Midbrain (tissue), 1 donor: ENCODE measurements at places on chromosomes 12 and 14.

DNA sequence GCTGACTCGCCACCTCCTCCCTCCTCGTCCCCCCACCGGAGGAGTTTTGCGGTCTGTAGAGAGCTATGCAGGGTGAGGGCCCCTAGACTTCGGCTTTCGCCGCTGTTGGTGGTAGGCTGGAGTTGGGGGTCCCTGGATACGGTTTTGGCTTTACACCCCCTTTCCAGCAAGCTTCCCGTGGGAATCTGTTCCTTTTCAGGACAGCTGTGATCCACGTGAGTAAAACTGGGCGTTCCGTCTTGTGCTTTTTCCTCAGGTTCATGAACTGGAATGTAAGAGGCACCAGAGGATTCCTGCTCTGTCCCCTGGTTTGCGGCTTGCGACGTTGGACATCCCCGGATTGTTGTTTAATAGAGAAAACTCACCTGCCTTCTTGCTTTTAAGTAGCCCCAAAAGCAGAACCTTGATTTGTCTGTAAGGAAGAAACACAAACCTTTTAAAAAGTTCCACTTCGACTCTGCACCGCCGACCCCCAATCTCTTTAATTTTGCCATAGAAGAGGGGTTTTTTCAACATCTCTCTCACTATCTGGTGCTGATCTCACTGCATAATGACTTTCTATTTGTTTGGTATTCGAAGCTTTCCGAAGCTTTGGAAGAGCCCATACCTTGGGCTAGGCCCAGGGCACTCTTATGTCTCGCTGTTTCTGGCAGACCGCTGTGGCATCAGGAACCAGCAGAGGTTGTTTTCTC is 490 bp downstream of the PRORP start:
- DNase-seq, result no peak

GRCh38 chr12:50508414-50508813 is 3.6 kb downstream of the DIP2B start:
- DNase-seq, result no peak

- no peak for DNase-seq
Measured at GRCh38 chr12:114726092-114726710, 42.2 kb upstream of the TBX3 start.

- DNase-seq, result no peak
Measured at GRCh38 chr14:37139710-37140109, 32.7 kb downstream of the SLC25A21 start.

DNA sequence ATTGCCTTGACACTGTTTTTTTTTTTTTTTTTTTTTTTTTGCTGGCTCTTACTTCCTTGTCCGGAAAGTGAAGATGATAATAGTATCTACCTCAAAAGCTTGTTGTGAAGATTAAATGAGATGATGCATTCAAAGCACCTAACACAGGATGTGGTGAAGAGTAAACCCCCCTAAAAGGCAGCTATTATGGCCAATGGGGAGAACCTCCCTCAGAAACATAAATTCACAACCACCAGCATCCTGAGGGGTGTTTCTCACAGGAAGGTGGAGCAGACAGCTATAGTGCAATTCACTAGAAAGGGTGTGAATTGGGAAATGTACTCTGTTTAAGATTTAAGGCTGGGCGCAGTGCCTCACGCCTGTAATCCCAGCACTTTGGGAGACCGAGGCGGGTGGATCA is 85.4 kb upstream of the CRY1 start:
- no peak for DNase-seq

- no peak for DNase-seq
Measured at GRCh38 chr12:106941481-106942156, 14.1 kb upstream of the TMEM263 start.

DNA sequence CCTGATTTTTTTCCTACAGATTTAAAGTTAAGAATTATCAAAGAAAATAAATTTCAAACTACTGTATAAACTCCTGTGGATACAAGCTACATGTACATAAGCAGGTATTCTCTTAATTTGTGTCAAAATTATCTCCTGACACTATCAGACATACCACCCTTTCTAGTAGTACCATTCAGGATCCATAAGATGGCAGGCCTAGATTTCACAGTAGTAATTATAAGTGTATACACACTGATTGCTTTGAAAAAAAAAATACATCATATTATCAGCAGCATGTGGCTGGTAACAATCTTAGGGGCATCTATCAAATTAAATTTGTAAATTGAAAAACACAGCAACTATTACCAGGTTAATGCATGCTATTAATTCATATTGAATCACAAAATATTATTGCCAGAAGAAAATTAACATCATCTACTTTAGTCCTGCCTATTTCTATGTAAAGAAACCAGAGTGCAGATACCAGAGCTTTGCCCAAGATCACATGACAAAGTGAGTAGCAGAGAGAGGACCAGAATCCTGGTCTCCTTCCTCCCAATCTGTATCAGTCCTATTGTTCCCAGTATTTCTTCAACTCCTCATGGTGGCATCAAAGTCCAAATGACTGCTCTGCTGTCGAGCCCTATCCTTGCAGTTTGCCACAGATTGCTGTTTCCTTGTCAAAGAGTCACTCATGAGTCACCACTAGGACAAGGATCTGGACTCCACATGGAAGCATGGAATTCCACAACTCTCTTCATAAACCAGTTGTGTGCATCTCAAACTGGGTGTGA is 27.7 kb upstream of the CALM1 start:
- DNase-seq, result peak; percentile 62

DNA sequence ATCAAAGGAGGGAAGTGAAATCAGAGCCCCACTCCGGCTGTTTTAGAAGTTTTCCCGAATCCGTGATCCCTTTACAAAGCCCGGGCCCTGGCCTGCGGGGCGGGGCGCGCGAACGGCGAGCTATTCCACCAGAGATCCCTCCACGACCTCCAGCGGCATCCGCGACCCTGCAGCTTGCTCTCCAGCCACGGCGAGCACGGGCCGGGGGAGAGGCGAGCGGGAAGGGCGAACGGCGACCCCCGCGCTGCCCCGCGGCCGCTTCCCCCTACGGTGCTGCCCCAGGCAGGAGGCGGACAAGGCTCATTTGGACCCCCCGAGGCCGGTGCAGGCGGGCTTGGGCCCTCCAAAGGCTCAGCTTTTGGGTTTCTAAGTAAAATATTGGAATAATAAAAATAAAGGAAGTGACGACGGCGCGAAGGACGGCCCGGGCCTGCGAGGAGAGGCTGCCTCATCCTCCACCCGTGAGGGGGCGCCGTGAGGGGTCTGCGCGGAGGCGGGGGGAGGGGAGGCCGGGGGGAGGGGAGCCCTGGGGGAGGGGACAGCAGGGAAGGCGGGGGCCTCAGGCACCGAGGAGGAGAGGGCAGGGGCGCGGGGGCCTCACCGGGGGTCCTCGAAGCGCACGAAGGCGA is 613 bp downstream of the SRSF9 start:
- peak; percentile 57 for DNase-seq

DNA sequence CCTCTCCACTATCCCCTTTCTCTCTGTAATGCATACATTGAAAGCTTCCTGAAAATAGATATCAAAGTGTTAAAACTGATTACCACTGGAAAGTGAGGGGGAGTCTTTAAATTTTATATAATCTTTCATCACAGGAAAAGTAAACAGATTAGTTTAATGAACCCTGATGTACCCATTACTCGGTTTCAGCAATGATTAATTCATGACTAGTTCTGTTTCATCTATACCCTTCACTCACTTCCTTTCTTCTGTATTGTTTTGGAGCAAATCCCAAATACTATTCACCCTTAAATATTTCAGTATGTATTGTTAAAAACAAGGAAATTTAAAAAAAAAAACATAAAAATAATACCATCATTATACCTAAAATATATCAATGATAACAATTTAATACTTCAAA is 67.3 kb upstream of the TMCC3 start:
- DNase-seq, result no peak

DNA sequence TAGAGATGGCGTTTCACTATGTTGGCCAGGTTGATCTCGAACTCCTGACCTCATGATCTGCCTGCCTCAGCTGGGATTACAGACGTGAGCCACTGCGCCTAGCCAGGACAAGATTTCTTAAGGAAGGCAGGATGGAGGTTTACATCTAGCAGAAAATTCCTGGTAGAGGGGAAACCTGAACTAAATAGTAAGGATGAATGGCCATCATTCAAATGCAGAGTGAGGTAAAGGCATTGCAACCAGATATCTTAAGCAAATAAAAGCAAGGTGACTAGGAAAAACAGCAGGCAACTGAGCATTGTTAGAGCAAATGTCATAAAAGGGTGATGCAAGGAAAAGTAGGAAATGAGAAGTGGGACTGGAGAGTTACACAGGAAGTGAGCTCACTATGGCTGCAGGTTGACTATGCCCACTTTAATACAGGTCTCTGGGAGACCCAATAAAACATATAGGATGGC is 133.0 kb downstream of the SOX5 start:
- no peak for DNase-seq

GRCh38 chr12:56758728-56759262 is 4.3 kb upstream of the HSD17B6 start:
- DNase-seq, result no peak

DNA sequence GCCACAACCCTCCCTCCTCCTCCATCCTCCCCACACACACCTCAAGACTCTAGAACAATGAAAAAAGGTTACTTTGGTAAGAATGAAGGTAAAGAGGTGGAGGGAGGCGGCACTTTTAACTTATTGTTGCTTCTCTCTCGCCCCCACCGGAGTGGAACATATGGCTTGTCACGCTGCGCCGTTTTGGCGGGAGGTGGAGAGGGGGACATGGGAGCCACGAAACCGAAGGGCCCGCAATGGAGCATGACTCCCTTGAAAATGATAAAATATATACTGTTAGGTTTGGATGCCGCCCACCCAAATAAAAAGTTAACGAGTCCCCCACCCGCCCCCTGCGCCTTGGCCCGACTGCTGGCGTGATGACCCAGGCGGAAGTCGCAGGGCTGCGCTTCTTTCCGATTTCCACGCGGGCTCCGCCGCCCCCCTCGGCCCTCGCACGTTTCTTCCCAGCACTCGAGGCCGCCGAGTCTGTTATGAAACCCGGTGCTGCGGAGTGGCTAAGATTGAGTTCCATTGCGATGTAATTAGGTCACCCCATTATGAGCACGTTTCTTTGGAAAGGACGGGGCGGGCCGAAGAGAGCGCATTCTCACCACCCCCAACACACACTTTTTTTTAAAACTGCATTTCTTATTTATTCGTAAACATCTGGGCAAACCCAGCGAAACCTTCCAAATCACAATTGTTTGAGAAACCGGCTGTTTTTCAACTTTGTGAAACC is 1.4 kb upstream of the ZFP36L1 start:
- DNase-seq, result no peak

DNA sequence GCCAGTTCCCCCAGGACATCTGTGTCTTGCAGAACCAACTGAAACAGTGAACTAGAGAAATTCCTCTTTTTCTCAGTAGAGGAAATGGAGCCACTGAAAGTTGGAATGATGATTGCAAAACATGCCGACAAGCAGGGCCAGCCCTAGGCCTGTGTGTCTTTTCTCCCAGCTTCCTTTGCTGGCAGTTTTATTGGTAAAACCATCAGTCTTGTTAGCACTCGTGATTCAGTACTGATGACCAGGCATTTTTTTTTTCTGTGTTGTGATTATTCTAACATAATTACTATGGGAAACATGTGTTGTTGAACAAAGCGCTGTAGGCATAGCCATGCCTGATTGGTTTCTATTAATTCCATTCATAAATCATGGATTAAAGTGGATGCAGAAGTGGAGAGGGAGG is 620.7 kb downstream of the AACS start:
- no peak for DNase-seq

GRCh38 chr12:52311285-52311648 is 9.9 kb downstream of the KRT83 start:
- no peak for DNase-seq

DNA sequence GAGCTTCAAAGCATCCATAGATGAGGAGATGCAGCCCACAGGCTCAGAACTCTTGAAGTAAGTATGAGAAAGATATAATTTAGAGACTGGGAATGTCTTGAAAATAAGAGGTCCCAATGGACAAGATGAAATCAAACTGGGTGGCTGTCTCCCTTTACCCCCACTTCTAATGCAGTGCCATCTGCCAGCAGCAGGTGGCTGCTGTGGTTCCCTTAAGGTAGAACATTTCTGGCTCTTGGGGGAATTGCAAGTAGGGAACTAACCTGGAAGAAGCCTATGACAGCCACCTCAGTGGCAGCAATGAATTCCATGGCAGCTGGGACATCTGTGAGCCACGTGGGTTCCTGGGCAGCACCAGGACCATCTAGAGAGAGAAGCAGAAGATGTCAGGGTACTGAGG is 648 bp downstream of the ERP27 start:
- no peak for DNase-seq

DNA sequence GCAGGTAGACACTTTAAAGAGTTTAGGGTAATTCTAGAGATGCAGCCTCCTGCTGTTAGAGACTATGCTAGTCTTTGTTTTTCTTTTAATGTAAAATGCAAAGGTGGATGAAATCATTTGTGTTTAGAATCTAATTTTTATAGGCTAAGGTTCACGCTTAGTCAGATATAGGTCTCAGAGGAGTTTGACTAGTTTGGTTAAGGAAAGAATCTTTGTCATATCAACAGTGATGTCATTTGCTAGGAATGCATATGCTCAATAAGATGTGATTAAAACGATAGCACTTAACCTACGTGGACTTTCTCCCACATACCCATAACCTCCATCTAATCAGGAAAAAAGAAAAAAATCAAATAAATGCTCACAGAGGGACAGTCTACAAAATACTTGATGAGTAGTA is 859.3 kb upstream of the ATXN7L3B start:
- DNase-seq, result no peak

- DNase-seq, result no peak
Measured at GRCh38 chr14:28243600-28243999, 523.0 kb upstream of the FOXG1 start.

- DNase-seq, result no peak
Measured at GRCh38 chr12:110776410-110776809, 33.7 kb upstream of the PPP1CC start.

GRCh38 chr12:89384050-89384758 is 31.9 kb upstream of the DUSP6 start:
- DNase-seq, result no peak

DNA sequence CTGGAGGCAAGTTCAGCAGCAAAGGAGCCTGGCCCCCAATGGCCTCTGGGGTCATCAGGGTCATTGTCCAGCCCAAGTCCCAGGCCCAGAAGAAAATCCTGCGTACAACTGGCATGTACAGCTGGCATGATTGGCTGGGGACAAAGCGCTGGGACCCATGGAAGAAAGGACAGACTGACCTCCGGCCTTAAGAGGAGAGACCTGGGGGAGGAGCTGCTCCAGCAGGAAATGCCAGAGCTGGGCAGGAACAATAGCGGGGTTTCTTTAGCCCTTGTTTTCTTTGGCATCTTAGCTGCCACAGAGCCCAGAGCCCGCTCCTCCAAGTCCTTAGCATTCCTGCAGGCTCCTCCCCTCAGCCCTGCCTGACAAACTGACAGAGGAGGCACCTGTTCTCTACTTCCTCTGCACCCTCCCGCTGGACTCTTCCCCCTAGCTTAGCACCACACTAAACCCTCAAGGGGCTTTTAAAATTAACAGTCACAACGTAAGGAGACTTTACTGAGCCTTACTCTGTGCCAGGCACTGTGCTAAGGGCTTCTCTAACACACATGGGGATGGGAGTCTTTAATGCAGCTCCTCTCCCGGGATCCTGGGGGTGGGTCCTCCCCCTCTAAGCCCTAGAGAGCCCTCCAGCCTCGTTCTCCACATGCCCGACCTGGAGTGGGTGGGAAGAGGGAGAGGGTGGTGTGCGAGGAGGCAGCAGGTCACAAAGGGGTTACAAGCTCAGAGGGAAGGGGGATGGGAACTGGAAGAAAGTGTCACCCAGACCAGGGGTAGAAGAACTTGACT is 1.8 kb upstream of the AQP5 start:
- no peak for DNase-seq
